ENCODE measurements at places on chromosomes 12 and 14.

GRCh38 chr14:91501951-91502930, 7.9 kb downstream of the PPP4R3A start:
- DNase-seq, result no peak

GRCh38 chr12:116358893-116359761, 81.6 kb upstream of the MED13L start:
- DNase-seq, result peak; percentile 59

DNA sequence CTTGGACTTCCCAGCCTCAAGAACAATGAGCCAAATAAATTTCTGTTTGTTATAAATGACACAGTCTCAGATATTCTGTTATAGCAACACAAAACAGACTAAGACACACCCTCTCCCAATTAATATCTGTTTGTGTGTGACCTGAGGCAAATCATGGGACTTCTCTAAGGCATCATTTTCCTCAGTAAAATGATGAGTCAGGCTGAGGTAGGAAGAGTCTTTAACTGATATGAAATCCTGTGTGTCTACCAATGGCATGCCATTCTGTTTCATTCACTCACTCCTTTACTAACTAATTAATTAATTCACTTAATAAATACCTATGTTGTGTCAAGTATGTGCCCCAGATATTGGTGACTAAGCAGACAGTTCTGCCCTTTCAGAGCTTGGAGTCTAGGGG, 258.4 kb upstream of the CRY1 start:
- no peak for DNase-seq

DNA sequence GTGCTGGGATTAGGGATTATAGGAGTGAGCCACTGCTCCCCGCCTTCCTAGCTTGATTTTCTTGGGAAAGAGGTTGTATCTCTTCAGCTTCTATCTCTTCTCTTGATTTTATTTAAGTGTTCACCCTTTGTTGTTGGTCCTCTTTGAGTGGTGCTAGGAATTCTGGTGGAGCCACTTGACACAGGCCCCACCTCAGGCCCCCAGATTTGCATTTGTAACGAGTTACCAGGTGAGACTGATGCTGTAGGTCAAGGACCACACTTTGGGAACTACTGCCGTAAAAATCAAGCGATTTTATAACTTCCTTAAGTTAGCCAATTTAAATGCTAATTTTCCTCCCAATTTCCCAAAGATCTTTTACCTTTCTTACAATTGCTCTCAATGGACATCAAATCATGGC, 26.3 kb downstream of the SRGAP1 start:
- no peak for DNase-seq

Data from stimulated activated CD8-positive, alpha-beta memory T cell treated with anti-CD3 and anti-CD28 coated beads, Interleukin-15, amount 100 ng/mL, for 4 hours (primary cell).